ENCODE measurements at places on chromosomes 16 and 17.

GRCh38 chr17:80443916-80444643, 29.1 kb downstream of the ENDOV start:
- no peak for DNase-seq

DNA sequence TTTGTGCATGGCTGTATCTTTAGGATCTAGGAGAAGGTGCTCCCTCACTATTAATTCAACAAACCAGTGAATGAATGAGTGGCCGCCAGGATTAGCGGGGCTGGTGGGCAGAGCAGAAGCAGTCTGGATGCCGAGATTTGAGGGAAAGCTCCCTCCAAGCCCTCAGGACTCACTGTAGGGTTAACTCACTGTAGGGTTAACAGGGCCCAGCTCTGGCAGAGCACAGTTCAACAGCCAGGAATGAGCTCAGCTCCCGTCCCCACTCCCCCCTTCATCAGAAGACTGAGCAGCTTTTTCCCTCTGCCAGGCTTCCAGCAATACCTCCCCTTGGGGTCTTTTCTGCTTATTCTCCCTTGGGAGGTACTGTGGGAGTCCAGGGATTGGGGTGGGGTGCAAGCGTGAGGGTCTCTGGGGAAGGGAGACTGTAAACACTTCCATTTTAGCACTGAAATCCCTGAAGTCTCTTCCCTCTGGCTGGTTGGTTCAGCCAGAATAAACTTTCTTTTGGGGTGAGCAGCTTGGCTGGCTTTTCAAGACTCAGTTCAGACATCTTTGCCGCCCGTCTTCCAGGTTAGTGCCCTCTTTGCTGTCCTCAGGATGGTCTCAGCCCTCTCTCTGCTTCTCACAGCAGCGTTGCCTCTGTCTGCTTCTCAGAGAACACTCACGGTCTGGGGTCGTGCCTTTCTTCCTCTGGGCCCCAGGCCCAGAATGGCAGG, 53.7 kb upstream of the WSB1 start:
- no peak for DNase-seq

- no peak for DNase-seq
Measured at GRCh38 chr17:39618246-39618913, 8.4 kb upstream of the PPP1R1B start.

GRCh38 chr16:20291208-20292206, 35.8 kb downstream of the GP2 start:
- no peak for DNase-seq

DNA sequence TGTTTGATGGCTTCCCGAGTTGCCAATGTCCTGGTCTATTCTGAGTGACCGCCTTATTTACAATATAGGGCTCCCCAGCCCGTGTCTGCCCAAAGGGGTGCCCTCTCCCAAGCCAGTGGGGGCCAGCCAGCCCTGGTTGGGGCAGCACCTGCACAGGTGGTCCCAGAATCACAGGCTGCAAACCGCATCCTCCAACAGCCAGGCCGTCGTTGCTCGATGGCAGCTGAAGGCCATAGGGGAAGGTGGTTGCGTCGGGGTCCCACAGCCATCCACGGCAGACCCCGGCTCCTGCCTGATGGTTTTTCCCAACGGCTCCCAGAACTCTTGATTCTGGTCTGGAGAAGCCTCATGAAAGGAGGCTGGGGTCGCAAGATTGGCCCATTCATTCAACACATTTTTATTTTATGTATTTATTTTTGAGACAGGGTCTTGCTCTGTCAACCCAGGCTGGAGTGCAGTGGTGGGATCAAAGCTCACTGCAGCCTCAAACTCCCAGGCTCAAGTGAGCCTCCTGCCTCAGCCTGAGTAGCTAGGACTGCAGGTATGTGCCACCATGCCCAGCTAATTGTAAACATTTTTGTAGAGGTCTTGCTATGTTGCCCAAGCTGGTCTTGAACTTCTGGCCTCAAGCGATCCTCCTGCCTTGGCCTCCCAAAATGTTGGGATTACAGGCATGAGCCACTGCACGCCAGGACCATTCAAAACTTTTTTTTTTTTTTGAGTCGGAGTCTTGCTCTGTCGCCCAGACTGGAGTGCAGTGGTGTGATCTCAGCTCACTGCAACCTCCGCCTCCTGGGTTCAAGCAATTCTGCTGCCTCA, 79.0 kb upstream of the TOB1 start:
- no peak for DNase-seq
